Activated CD4-positive, alpha-beta T cell treated with anti-CD3 and anti-CD28 coated beads, Interleukin-2, amount 50 U/mL, for 1 hour (primary cell): ENCODE measurements at places on chromosomes 16 and 17.

DNA sequence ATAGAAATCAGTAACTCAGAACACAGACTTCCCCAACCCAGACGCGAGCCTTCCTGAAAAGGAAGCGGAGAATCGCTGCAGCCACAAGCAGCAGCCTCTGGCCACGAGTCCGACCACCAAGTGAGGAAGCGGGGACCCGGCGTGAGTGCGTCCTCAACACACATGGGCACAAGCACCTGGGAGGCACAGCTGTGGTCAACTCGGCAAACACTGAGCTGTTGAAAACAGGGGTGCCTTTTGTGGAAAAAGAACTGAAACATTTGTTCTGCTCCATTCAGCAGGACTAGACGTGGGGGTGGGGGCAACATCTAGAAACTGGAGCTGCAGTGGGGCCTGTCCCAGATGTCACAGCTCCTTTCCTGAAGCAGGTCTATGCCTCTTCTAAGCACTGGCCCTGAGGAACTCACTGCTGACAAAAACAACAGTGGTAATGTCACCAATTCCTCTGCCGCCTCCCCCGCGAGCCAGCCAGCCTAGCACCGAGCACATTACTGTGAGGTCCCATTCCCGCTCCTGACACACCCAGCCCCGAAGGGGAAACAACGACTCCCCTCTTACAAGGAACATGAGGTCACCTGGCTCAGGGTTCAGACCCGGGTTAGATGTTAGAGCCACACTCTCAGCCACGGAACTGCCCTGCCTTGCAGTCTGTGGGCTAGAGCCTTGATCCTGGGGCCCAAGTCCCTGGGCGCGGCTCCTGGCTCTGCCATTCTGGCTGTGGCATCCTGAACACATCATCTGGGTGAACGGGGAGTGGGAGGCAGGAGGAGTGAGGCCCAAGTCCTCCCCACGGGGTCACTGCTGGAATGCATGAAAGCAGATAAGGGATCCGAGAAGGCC is 29.0 kb downstream of the KDM8 start:
- peak; percentile 46 for DNase-seq

DNA sequence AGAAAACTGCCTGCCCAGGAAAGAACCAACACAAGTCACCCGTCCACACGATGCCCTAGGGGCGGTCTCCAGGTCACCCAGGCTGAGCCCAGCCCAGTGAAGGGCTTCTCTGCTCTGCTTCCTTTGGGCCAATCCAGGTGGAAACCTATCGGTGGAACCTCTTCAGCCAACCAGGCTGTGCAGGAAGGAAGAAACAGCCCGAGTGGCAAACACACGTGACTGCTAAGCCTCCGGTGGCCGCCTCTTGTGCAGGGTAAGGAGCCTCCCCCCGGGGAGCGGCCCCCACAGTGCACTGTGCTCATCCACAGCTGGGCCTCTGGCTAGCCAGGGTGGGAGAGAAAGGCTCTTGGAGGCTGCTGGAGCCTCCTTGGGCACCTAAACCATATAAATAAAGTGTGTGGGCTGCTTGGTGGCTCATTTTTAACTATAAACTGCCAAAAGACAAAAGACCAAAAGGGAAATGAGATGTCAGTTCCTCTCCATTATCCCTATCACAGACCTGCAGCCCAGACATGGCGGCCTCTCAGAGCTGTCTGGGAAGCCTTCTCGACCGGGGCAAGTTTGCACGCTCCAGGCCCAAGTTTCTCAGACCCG is 2.4 kb downstream of the RTN4RL1 start:
- no peak for DNase-seq

DNA sequence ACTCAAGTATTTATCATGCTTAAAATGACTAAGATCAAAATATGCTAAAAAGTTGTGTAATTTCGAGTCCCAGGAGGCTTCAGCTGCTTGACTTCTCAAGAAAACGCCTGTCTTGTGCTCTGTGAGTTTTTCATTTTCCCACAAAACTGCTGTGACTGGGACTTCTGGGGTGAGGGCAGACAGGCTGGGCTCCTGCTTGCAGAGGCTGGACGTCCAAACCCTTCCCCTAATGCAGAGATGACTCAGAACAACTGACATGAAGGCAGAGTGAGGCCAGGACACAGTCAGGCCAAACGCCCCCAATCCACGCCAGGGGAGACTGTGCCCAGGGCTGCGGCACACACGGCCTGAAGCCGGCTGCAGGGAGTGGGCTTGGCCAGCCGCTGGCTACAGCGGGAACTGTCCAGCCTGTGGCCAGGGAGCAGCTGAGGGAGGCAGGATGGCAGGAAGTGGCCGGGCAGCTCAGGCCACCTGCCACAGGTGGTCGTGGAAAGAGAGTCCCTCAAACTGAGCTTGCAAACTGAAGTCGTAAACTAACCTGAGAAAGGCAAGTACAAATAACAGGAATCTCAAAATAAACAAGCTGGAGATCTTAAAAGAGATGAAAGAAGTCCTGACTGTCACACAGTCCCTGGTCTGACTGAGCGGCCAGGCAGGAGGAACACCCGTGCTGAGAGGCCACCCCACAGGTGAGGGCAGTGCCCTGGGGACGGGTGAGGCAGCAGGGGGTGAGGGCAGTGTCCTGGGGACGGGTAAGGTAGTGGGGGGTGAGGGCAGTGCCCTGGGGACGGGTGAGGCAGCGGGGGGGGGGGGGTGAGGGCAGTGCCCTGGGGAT is 21.3 kb upstream of the HEXD start:
- DNase-seq: no peak

- no peak for DNase-seq
These were observed 19.5 kb upstream of the SCNN1B start for GRCh38 chr16:23282568-23282967.

GRCh38 chr17:10776381-10776780 is 27.5 kb downstream of the TMEM238L start:
- DNase-seq: no peak

DNA sequence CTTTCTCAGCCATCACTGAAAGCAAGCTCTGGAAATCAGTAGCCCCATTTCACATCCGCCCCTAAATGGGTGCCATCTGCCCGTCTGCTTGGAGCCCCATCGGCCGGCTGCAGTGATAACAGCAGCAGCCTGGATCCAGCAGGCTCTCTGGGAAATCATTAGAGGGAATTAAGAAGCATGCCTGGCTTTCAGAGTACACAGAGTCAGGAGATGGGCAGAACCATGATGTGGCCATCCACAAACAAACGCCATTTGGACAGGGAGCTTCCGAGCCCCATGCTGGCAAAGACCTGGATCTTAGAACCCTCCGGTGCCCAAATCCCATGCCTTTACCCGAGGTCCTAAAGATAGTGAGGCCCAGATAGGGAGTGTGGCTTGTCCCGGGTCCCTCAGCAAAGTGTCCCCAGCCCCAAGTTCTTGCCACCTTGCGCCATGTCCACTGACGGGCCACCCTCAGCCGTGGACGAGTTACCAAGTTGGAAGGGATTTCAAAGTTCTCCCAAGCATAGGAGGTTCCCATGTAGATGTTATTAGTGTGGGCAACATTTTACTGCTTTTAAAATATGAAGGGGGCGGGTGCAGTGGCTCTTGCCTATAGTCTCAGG is 1.0 kb upstream of the LITAF start:
- no peak for DNase-seq

GRCh38 chr17:56608944-56609343 is 15.4 kb downstream of the NOG start:
- DNase-seq: no peak

DNA sequence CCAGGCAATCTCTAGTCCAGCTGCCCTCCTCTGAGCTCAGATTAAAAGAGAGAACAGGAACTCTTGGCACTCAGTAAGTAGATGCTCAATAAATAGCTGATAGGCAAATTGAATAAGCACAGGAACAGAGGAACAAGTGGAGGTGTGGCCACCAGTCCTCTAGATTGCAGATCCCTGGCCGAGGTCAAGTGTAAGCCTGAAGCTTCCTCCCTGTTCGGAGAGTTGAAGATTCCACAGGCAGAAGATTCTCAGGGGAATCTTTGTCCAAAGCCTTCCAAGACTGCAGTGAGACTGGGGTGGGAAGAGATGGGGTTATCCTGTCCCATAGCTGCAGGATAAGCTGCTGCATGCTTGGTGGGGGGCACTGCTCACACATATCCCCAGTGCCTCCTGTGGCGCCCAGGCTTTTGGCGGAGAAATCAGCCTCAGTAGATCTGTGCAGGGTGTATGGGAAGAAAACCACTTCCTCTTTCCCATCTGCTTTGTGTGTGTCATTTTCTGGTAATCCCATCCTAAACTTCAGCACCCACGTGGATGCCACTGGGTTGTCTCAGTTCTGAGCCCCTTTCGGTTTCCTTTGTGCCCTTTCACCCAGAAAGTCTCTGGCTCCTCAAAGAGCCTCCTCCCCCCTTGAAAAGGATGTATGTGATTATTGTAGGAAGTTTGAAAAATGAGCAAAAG is 12.1 kb downstream of the CD300A start:
- no peak for DNase-seq

DNA sequence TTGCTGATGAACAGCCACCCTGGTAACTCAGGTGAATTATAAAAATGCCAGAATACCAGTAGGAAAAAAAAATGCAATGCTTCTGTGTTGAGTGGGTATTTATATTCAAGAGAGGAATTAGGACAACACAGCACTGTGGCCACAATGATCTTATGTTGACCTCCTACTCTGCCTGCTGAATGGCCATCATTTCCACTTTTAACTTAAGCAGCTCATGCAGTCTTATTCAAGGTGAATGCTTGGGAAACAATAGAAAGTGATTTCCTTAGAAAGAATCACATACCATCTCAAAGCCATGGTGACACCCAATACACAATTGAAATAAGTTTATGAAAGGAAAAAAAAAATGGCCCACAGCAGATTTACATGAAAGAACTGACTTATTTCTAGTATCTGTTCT is 224.0 kb downstream of the CDH8 start:
- DNase-seq: no peak

GRCh38 chr16:58196898-58197313 is 1.0 kb downstream of the CSNK2A2 start:
- DNase-seq: no peak

- no peak for DNase-seq
These were observed 77.2 kb upstream of the HS3ST2 start for GRCh38 chr16:22736791-22737190.

DNA sequence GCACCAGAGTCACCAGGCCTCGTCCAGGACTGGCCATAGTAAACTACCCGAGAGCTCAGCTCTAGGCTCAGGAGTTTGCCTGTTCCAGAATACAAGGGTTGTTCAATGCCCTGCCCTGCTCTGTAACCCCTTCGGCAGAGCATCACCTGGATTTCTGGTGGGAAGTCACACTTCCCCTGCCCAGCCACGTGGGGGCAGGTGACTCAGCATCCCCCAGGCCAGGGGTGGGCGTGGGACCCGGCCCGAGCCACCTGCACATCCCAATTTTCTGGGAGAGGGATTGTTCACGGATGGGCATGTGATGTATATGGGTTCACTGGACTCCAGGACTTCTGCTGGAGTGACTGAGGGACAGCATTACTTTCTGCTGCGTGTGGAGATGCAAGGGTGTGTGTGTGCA is 25.8 kb downstream of the COX4I1 start:
- no peak for DNase-seq

GRCh38 chr16:14146445-14146844 is 75.3 kb downstream of the MRTFB start:
- DNase-seq: no peak

DNA sequence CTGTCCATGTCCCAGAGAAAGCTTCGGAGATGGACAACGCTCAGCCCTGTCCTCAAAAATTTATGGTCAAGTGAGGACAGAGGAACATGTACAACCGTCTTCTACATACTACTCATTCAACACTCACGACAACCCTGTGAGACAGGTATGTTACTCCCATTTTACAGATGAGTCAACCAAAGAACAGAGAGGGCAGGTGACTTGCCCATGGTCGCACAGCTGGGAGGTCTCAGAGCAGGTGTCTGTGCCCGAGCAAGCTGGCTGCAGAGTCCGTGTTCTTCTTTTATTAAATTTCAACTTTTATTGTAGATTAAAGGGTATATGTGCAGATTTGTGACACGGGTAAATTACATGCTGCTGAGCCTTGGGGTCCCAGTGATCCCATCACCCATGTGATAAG is 5.8 kb upstream of the WFDC1 start:
- DNase-seq: no peak

- DNase-seq: no peak
These were observed 9.3 kb downstream of the JUP start for GRCh38 chr17:41777157-41777573.

DNA sequence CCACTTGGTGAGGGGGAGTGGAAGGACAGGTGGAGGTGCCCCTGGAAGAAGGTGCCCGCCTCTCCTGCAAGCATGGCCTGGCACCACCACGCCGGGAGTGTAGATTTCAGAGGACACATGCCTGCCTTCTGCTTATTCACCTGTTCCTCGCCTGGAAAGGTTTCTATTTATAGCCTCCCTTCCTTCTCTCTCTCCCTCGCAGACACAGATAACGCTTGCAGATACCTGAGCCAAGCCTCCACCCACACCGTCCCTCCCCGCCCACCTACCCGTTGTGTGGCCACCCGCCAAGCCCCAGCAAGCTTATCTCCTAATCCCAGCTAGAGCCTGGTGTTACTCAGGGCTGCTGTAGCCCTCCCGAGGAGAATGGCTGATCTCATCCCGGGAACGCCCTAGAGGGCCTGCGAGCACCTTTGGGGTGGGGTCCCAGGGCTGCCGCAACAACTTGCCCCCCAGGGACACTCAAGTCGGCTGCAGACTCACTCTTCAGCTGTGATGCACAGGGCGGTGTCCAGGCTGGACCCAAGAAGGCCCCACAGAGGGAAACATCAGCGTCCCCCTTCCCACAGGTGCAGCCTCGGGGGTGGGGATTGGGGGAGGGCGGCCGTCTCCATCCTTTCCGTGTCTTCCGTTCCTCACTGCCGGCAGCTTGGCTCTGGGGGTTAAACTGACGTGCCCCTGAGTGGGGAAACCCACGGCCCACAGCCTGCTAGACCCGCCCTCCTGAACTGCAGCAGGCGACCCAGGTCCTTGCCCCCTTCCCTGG is 1.9 kb upstream of the SNAI3 start:
- no peak for DNase-seq

DNA sequence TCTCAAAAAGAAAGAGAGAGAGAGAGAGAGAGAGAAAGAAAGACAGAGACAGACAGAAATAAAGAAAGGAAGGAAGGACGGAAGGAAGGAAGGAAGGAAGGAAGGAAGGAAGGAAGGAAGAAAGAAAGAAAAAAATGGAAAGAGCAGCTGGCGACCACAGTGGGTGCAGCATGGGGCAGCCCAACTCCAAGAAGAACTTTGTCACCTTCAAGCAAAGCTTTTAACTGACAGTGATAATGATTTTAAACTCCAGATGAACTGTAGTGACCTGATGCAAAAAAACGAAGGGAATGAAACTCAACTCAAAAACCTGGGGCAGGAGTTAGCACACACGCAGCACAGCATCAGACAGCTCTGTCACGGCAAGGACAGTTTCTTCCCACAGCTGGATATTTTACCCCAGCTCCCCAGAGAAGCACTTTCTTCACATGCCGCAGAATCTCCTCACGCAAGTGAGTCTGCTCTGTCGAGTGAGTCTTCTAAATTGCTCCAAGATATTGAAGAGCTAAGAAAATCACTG is 5.0 kb upstream of the ARHGAP17 start:
- no peak for DNase-seq

GRCh38 chr17:60720763-60721531 is 43.3 kb downstream of the BCAS3 start:
- DNase-seq: peak; percentile 14
